ENCODE measurements at places on chromosomes 4 and X.

DNA sequence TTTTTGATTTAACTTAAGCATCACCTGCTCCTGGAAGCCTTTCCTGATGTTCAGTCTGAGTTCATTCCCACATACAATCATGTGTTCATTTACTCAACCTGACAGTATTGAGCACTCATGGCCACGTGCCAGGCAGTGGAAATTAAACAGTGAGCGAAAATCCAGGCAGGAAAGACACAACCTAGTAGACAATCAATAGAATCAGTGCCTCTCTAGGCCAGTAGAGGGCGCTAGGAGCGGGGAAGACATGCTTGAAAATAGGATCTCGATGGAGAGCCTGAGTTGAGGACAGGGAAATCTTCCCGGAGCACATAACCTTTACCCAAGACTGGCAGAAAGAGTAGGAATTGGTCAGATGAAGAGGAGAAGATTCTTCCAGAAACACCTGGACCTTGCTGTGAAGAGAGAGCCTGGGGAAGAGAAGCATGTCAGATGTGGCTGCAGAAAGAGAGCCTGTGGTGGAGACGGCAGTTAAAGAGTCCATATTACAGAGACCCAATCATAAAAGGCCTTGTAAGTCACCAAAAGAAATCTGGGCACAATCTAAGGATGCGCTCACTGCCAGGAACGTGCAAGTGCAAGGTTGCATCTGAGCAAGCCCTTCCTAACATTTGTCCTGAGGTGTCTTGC, 103.5 kb downstream of the LDB2 start:
- DNase-seq = peak; percentile 11

DNA sequence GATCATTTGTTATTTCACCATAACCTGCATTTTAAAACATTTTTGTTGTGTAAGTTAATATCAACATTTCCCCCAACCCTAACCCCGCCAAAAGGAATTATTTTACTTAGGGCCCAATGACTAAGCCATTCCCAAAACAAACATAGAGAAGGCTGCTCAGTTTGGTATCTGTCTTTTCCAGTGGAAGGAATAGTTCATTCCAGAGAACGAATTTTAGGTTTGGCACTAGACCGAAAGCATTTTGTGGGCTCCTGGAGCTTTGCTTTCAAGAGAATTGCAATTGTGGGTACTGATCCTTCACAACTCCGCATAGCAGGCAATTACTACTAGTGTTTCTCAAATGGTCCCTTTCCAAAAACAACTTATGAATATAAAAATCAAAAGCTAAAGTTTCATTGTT, 226.7 kb upstream of the MAD2L1 start:
- no peak for DNase-seq

GRCh38 chr4:95544113-95545103, 4.4 kb downstream of the UNC5C start:
- DNase-seq = no peak

GRCh38 chr4:125331116-125331515, 16.4 kb downstream of the FAT4 start:
- DNase-seq = no peak

DNA sequence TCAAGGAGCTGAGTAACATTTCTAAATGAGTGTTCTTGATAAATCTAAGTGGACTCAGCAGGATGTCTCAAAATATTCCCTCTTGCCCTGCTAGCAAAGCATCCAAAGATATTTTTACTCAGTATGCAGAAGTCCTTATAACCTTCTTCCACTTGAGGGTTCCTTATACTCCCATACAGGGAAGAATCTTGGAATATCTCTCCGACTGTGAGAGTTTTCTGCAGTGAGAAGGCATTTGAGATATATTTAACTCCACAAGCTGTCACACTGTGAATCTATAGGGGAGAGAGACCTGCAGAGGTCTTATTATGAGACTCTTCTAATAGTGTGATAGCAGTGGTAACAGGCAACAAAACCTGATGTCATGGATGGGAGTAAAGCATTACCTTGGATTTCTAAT, 1034.5 kb upstream of the PABPC4L start:
- no peak for DNase-seq

DNA sequence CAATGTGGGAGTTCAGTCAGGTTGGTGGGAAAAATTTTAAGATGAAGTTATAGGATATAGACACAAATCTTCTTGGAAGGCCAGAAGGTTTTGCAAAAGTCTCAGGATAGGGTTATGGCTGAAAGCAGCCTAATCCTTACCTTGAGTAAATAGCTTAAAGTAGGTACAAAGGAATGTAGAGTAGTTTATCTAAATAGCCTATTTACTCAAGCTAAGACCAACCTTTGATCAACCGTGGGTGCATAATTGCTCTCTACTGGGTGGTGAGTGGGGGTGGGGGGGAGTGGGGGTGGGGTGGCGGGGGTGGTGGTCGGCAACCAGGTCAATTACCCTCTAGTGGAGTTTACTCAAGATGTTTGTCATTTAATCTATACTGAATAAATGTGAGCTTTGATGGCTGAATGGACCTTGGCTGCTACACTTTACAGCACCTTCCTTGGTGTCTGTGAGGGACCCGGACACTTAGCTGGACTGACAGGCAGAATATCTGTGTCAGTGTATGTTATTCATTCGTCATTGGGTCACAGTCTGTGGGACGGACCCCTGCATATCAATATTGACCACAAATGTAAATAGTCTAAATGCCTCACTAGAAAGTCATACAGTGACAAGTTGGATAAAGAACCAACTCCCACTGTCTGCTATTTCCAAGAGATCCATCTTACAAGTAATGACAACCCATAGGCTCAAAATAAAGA, 545.7 kb upstream of the PABPC4L start:
- DNase-seq = no peak

DNA sequence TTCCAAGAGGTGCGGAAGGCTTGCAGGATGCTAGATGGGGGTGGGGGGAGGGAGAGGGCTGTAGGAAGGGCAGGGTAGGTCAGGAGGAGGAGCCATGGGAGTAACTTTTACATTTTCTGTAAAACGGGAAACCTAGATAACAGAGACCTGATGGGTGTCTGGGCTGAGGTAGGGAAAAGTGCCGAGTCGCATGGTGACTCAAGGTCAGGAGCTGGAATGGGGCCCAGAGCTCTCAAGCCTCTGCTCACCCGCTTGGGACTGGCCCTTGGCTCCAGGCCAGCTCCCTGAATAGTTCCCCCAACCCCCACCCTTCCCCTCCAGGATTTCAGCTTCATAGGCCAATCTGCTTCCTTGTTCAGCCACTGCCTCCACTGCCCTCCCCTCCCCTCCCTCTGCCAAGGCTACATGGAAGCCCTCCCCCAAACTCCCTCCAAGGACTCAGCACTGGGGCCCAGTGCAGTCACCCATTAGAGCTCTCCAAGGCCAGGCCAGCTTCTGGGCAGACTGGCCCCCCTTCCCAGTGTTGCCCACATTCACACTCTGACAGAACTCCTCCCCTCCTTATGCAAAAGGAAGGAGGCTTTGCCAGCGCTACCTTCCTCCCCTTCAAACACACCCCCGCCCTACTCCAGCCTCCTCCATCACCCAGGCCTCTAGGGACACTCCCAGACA, 43.6 kb downstream of the TSC22D3 start:
- DNase-seq = no peak

- DNase-seq = peak; percentile 36
These were observed 79.8 kb upstream of the SMARCAD1 start for GRCh38 chr4:94127707-94128328.

DNA sequence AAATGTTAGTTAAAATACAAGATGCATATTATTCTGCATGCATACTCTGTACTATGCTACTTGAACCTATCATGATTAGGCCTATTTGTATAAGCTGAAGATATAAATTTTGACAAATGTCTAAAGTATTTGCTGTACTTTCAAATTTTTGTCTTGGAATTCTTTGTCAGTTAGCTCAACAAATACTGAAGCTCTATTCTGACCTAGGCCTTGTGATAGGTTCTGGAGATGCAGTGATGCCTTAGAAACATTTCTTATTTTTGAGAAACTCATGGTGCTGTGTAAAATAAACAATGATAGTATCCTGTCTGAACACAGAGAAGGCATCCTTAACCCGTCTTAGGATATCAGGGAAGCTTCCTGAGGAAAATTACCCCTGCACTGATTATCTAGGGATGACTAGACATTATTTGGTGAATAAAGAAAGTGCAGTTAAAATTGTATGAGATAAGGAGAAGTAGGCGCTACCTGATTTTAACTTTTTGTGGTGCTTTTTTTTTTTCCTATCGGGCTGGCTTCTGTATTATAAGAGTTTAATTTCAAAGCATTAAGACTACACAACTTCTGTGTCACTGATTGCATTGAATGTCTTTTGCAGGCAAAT, 43.4 kb downstream of the MOB1B start:
- DNase-seq = no peak

GRCh38 chr4:149796381-149796780, 19.3 kb downstream of the IQCM start:
- no peak for DNase-seq

GRCh38 chrX:4091046-4091760, 377.8 kb upstream of the PRKX start:
- no peak for DNase-seq

DNA sequence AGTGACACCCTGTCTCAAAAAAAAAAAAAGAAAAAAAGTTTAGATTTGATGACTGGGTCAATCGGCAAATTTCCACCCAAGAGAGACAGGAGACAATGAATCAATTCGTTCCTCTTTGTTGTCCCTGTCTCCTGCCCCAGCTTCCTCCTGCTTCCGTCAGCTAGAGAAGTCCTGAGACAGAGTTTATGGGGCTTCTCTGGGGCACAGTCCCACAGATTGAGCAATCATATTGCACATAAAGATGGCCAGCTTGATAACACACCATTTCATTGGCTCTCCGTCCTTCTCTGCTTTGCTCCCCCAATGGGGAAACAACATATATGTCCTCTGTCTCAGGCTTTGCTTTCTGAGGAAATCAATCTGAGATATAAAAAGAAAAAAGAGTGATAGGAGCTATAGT, 78.4 kb upstream of the FUNDC1 start:
- no peak for DNase-seq

DNA sequence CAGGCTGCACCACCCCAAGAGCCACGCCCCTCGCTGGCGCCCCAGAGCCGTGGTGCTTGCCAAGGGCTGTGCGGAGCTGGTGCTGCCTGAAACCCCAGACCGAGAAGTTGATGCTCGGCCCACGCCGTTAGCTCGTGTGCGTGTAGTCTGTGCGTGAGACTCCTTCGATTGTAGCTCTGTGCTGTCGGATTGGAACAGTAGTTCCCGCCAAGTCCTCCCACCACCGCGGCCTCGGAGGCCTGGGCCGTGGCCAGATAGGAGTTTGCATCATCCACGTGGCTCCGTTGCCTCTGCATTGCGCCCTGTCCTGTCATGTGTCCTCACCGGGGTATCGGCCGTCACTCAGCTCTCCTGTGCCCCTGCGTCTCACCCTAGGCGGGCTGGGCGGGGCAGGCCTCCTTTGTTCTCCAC, 24.2 kb downstream of the TNIP2 start:
- DNase-seq = no peak

- DNase-seq = no peak
These were observed 48.1 kb upstream of the BCOR start for GRCh38 chrX:40145923-40146261.

- no peak for DNase-seq
These were observed 308.5 kb downstream of the CAMK2D start for GRCh38 chr4:113452868-113453620.

DNA sequence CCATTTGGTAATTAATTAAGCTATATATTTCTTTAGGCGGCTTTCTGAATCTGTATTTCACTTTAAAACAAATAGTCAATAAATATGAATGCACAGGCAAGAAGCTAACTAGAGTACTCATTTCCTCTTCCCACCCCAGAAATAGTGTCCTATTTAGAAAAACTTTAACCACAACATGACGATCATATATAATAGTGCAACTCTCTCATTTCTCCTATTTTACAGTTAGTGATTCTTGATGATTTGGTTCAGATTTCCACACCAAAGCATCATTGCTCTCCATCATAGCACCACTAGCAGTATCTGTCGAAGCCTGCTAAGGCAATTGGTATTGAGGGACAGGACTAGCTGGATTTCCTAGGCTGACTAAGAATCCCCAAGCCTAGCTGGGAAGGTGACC, 184.0 kb upstream of the GALNTL6 start:
- no peak for DNase-seq

- no peak for DNase-seq
These were observed 29.8 kb downstream of the YY2 start for GRCh38 chrX:21885568-21885967.

- DNase-seq = no peak
These were observed 250.9 kb downstream of the TENM3 start for GRCh38 chr4:182494103-182494502.

- DNase-seq = no peak
These were observed 19.7 kb downstream of the ZFX start for GRCh38 chrX:24169211-24169610.

DNA sequence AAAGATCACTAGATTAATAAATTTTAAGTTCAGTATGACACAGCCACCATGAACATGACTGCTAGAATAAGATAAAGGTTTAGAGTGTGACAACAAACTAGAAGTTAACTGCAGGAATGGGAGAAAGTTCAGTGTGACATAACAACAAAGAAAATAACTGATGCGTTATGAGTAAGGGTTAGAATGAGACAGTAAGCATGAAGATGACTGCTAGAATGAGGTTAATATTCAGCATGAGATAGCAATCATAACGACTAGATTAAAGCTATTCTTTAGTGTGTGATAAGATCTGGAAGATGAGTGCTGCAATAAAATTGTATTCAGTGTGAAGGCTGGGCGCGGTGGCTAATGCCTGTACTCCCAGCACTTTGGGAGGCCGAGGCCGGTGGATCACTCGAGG, 48.4 kb upstream of the SMIM10L2A start:
- no peak for DNase-seq

Data from CD4-positive, CD25-positive, alpha-beta regulatory T cell (primary cell).